B cell (primary cell): ENCODE measurements at places on chromosomes 2 and 18. TPM values are rescaled to one million over a fixed set of nuclear protein-coding genes. Genes with fewer than 3 reads are reported as not detected.

- no peak for DNase-seq
Observed at GRCh38 chr2:70091816-70092215, 4.5 kb downstream of the PCBP1 start.

GRCh38 chr2:215022910-215023309 lies 115.5 kb downstream of the ABCA12 start:
- no peak for DNase-seq

DNA sequence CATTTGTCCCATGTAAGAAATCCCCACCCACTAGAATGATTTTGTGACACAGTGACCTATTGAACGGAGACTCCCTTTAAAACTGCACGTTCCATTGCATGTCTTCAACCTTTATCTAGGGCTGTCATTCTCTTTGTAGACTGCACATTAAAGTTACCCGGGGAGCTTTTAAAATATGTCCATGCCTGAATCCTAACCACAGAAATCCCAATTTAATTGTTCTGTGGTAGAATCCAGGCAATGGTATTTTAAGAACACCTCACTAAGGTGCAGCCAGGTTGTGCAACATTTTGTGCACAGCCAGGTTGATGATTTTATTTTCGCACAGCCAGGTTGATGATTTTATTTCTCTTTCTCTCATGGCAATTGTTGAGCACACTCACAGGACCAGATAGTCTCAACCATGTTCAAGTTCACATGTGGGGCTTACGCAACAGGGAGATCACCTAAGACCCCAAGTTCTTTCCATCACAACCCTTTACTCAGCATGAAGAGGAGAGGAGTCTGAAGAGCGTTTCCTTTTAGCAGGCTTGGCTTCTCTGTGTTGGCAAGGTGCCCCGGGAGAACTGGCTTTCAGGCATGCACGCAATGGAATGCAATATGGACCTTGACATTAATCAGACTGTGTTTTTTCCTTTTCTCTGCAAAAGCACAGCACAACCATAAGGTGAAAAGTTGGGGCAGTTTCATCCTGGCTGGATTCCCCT lies 467.3 kb upstream of the ETAA1 start:
- no peak for DNase-seq

DNA sequence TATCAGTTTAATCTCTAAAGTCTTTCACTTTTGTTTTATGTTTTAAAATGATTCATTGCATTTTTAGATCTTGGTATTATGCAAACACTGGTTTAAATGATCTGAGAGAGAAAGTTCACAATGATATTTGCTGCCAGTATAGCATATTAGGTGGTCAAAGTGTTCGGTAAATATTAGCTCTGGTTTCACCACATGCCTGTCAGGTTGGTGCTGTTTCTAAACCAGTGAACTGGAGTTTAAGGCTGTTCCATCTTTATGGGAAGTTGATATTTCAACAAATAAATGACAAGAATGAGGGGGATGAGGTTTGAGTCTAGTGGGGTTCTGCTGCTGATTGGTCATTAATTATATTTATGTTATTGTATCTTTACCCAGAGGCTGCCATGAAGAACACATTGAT lies 436.4 kb downstream of the DCDC2C start:
- DNase-seq = no peak

The CRYGD gene
- total RNA-seq = not detected in 2 replicates

The SULT1C2 gene
- not detected in 2 replicates for total RNA-seq

The CAB39 gene
- 72.5 and 75.7 TPM in 2 replicates for total RNA-seq
